ENCODE measurements at places on chromosomes 3 and 15. TPM values are rescaled to one million over a fixed set of nuclear protein-coding genes. Genes with fewer than 3 reads are reported as not detected.

DNA sequence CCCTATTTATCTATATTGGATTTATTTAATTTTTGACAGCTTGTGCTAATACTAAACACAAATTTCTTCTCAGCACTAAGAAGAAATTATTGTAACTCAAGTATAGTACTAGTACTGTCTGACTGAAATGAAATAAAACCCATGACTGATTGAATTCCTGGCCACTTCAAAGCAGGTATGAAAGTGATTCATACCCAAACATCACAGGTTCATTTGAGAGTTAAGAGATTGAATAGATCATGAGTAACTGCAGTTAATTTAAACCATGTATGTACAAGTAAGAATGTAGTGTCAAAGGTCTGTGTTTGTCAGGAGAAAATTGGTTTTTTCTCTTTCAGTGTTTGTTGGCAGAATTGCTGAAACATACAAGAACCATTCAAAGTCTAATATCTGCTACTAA lies 332.0 kb upstream of the GRM7 start:
- no peak for DNase-seq

TF gene
- total RNA-seq, result 0.98 TPM

VPS39 gene
- 56.9 TPM for total RNA-seq

DNA sequence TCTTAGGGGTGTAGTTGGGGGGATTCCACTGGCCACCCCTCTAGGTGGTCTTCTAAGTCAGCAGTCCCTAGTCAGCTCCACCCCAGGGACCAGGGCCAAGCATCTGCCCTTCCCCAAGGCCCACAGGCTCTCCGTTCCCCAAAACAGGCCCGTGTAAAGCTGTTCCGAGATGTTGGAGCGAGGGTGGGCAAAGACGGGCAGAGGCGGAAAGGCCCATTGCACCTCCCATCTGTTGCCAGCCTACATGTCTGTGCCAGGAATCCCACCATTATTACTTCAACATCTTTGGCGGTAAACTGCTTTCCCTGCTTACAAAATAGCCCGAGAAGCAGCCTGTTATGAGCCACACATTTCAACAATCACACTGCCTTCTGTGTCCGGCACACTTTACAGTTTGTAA lies 1.9 kb upstream of the ATP2B2 start:
- no peak for DNase-seq

CCRL2 gene
- not detected for total RNA-seq

GOLGA6L7 gene
- not detected for total RNA-seq

- DNase-seq, result no peak
These were observed 45.8 kb upstream of the CCNB2 start for GRCh38 chr15:59059076-59059597.

PLA1A gene
- not detected for total RNA-seq

GRCh38 chr15:60392601-60392985 lies 5.2 kb downstream of the ANXA2 start:
- no peak for DNase-seq

DNA sequence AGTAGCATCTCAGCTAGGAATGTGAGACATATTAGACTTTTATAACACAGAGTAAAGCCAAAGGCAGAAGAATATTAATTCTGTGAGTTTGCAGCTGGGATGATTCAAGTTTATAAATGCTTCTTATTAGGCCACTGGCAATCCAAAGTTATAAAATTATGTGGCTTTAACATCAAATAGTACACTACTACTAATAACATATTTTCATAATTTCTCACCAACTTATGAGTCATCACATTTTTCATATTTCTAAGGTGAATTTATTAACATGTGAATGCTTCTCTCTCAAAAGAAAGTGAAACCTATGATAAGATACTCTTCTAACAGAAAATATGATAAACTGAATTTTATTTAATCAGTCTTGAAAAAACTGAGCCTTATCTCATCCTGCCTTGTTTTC lies 1348.2 kb upstream of the ALCAM start:
- DNase-seq, result no peak

LRRC31 gene
- total RNA-seq, result not detected

DNA sequence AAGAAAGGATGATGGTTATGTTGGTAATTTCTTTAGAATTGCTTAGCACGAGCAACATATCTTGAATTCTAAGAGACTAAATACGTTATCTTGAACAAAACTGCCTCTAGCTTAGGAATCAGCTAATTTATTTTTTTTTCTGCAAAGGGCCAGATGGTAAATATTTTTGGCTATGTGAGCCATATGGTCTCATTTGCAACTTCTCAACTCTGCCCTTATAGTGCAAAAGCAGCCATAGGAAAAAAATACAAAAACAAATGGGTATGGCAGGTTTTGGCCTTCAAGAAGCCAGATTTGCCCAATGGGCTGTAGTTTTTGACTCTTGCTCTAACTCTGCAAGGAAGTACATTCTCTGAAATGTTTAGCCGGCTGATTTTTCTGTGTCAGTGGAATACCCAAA lies 11.9 kb downstream of the OXSM start:
- DNase-seq, result no peak

PP2D1 gene
- total RNA-seq, result not detected

GRCh38 chr3:7437231-7437630 lies 576.3 kb downstream of the GRM7 start:
- DNase-seq, result no peak

DNA sequence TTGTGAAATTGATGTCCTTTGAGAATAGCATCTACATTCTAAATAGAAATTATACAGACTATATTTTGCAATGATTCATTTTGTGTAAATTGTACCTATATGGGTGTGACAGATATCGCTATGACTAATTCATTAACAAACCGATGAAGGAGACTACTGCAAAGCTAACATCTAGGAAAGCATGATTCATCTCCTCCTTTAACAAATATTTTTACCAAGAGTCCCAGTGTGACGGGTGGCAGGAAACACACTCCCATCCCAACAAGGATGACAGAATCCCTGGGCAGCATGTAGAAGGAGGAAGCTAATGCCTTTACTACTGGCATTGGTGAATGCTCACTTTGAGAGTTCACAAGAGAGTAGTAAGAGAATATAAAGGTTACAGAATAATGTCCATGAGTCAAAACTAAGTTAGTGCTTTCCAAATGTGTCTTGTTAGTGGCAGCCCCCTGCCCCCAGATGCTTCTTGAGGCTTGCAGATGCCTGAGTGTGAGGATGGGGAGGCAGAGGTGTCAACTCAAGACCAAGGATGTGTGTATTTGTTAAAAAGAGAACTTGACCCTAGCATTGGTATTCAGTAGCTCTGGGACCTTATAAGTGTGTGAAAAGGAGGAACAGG lies 180.6 kb downstream of the FMN1 start:
- no peak for DNase-seq

KLHL18 gene
- total RNA-seq, result 36.1 TPM

- DNase-seq, result no peak
These were observed 61.2 kb downstream of the TSC22D2 start for GRCh38 chr3:150469031-150469930.

- no peak for DNase-seq
These were observed 2.5 kb downstream of the UBP1 start for GRCh38 chr3:33437556-33438283.

GRCh38 chr3:196227121-196227561 lies 10.8 kb downstream of the SLC51A start:
- no peak for DNase-seq

GRCh38 chr15:77224352-77224751 lies 153.4 kb upstream of the TSPAN3 start:
- DNase-seq, result no peak

All from neural crest cell (in vitro differentiated cells).